ENCODE measurements at places on chromosomes 5 and 9.

DNA sequence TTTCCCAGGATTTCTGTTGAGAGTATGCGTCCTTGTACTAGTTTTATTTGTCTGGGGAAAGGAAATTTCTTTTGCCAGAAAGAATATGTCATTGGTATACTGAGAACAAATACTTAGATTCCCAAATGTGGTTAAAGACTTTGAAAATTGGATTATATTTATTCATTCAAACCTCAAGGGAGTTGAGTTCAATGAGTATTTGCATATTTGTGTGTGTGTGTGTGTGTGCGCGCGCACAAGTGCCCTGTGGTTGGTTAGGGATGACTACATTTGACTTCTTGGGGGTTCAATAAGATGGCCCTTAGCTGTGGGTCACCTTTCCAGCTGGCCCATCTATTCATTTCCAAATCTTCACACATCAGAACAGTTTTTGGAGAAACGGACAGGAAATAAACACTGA, 4.9 kb downstream of the RXFP3 start:
- no peak for DNase-seq

- no peak for DNase-seq
These were observed 612.1 kb downstream of the EBF1 start for GRCh38 chr5:158487664-158488063.

DNA sequence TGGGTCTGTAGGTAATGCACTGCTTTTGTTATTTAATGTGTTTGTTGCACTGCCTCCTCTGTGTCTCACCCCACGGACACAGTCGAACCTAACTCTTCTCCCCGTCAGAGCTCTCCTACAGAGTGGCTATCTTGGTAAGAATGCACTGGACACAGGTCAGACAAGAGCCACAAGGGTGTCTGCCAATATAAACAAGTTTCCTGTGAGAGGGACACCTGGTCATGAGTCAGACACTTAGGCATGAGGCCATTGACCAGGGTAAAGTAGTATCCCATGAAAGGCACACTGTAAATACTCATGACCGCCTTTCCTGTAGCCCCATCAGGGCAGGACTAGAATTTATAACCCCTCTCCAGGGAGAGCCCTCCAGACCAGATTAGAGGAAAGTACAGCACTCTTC, 115.5 kb downstream of the SLC12A2 start:
- DNase-seq: no peak

- DNase-seq: peak; percentile 78
These were observed 13.0 kb upstream of the CYFIP2 start for GRCh38 chr5:157252711-157253465.

GRCh38 chr5:16465544-16466432, at the start of gene ZNF622:
TSS of gene ZNF622 (minus strand) at chr5:16465800. CDS start at chr5:16465665, 135 bp downstream.
- peak; percentile 93 for DNase-seq
